ENCODE measurements at places on chromosomes 4 and X.

DNA sequence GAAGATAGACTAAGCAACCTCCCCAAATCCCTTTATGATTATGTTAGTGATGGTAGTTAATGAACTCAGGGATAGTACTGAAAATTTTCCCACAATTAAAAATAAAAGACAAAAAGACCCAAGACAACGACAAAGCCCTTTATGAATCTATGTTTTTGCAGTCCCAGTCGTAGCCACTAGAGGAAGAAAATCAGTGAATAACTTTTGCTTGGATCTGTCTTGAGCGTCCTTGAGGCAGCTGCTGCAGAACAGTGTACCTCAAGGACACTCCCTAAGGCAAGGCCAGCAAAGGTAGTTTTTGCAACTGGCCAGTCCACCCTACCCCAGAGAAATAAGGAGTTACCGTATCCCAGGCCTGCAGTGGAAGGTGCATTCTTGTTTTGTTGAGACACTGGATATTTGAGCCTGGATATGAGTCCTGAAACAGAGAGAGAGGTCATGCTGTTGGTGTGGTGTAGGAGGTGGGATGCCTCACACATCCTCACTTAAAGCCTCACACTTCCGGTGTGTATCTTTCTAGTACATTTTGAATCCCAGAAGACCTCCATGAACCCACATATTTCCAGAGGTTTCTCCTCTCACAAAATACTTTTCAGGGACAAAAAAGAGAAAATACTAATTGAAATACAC is 8.7 kb upstream of the TIMM8A start:
- peak; percentile 33 for DNase-seq

- DNase-seq = no peak
These were observed 39.6 kb upstream of the DIPK2B start for GRCh38 chrX:45240301-45240700.

DNA sequence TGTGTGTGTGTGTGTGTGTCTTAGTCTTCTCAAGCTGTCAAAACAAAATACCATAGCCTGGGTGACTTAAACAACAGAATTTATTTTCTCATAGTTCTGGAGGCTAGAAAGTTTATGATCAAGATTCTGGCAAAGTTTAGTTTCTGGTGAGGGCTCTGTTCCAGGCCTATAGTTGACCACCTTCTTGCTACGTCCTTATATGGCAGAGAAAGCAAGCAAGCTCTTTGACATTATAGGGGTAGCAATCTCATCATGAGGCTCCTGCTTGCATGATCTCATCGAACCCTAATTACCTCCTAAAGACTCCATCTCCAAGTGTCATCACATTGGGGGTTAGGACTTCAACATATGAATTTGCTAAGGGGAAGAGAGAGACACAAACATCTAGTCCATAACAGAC is 6.9 kb upstream of the AFP start:
- no peak for DNase-seq

GRCh38 chrX:20253232-20253543 is 13.5 kb downstream of the RPS6KA3 start:
- no peak for DNase-seq

DNA sequence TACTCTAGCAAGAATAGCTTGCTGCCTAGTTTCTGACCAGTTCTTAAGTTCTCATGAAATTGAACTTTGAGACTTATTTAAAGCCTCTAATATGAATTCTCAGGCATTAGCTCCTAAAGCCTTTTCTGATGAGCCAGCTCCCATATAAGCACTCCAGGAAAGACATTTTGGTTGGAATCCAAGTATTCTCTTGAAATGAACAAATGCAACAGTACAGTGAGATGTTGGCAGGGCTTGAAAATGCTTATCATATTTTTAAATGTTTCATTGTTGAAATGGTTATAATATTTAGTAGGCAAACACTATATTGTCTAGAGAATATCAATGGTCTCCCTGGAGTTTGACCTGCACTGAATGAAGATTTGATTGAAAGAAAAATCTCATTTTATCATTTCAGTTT is 240.3 kb downstream of the ANK2 start:
- peak; percentile 61 for DNase-seq

- peak; percentile 88 for DNase-seq
These were observed 9.8 kb upstream of the ANXA5 start for GRCh38 chr4:121706595-121707021.

- no peak for DNase-seq
These were observed 26.0 kb downstream of the FRMD7 start for GRCh38 chrX:132101799-132102198.

DNA sequence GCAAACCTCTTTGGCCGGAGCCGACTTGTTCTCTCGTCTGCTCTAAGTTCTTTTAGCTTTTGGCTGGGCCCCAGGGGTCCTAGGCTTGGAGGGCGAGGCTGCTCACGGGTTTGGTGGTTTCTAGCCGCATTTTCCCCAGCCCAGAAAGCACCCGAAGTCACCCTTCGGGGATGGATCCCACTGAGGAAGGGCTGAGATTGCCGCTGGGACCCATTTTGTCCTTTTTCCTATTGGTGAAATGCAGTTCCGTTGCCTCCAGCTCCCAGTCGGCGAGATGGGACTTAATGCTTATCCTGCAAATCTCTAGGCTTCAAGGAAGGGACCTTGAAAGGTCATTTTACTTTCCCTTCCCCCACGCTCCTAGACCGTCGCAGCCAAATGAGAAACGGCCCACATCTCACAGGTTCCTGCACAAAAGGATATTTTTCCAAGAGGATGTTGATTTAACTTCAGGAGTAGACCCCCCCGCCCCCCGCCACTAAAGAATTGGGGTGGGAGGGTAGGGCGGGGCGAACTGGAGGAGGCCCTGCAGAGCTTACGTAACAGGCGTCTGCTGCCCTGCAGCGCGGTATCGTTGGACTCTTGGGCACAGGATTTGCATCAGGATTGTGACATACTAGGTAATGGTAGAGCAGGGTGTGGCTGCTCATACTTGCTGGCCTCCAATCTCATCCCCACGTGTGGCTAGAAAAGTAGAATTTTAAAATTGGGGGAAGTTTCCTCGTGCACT is 564 bp downstream of the PGK1 start:
- peak; percentile 51 for DNase-seq

DNA sequence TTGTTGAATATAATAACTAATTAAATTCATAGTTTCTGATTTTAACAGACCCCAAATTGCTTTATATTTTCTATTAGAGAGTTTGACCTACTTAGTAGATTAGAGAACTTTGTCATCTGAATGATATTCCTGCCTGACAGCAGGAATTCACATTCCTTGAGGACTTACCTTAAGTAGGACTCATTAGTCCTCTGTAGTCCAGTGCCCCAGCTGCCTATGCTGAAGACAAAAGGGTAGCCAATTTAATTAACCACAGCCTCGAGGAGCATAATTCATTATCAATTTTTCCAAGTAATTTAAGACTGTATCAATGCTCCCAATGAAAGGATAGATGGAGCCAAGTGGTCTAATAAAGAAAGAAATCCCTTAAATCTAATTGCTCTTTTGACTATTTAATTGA is 1405.0 kb upstream of the IGFBP7 start:
- DNase-seq = no peak

DNA sequence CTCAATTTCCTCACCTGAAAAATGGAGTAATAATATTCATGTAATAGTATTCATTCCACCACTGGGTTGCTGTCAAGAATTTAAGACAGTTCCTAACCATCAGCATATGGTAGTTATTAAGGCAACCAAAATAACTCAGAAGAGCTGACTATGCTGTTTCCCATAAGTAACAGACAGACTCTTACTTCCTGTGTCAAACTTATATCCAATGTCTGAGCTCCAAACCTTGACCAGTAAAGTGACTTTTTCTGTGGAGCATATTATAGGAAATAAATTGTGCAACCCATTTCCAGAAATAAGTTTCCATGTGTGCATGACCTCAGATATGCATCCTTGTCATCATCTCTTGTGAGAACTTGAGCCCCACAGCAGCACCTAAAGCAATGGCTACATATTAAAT is 78.8 kb downstream of the HADH start:
- DNase-seq = peak; percentile 4

- DNase-seq = no peak
These were observed 1.8 kb upstream of the FRMPD3 start for GRCh38 chrX:107447642-107448041.

GRCh38 chr4:185656467-185656931 is 121.2 kb upstream of the PDLIM3 start:
- peak; percentile 68 for DNase-seq

GRCh38 chrX:48945517-48946348 is 11.7 kb downstream of the OTUD5 start:
- DNase-seq = peak; percentile 57

GRCh38 chr4:130074096-130074495 is 978.1 kb downstream of the C4orf33 start:
- no peak for DNase-seq

DNA sequence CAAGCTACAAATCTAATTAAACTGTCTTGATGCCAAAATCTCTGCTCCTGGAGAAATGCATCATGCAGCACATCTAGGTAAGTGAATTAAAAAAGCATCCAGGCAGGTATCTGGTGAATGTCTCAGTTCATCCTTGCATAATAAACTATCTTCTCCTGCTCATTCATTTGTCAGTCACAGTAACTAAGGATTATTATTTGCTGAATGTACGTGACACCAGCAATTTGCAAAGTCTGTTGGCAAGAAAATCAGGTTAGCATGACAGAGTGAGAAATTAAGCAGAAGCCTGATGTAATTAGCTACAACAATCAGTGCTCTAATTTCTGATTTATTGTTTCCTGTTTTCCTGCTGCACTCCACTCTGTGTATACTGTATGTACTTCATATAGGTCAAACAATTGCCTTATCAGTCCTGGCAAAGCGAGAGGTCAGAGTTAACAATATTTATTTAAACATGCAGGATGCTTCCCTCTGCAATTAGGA is 213.6 kb downstream of the FBXO8 start:
- DNase-seq = no peak
